Sciatic nerve (tissue), 2 donors: ENCODE measurements at places on chromosomes 11 and 22. TPM values are rescaled to one million over a fixed set of nuclear protein-coding genes. Genes with fewer than 3 reads are reported as not detected.

KDM4E gene
- not detected for total RNA-seq

PHLDA2 gene
- 7.5 TPM for total RNA-seq

OR4D5 gene
- total RNA-seq, result not detected

CARNS1 gene
- total RNA-seq, result 8.4 TPM

BDNF gene
- 0.18 TPM for total RNA-seq

TP53AIP1 gene
- not detected for total RNA-seq

ATP6V1E1 gene
- 102 TPM for total RNA-seq

SPI1 gene
- total RNA-seq, result 47.0 TPM

GNAZ gene
- total RNA-seq, result 22.8 TPM

P4HA3 gene
- total RNA-seq, result 0.45 TPM

TRIM51 gene
- total RNA-seq, result not detected

HIC2 gene
- total RNA-seq, result 4.8 TPM

SAA4 gene
- not detected for total RNA-seq

GAL3ST1 gene
- total RNA-seq, result 26.3 TPM

APOL3 gene
- total RNA-seq, result 77.2 TPM
